ENCODE measurements at places on chromosomes 12 and 14.

GRCh38 chr14:96501740-96502620 is at the start of gene PAPOLA:
PAPOLA (plus strand) TSS chr14:96502382; CDS start chr14:96502593, 211 bp downstream.
- peak; percentile 93 for DNase-seq

DNA sequence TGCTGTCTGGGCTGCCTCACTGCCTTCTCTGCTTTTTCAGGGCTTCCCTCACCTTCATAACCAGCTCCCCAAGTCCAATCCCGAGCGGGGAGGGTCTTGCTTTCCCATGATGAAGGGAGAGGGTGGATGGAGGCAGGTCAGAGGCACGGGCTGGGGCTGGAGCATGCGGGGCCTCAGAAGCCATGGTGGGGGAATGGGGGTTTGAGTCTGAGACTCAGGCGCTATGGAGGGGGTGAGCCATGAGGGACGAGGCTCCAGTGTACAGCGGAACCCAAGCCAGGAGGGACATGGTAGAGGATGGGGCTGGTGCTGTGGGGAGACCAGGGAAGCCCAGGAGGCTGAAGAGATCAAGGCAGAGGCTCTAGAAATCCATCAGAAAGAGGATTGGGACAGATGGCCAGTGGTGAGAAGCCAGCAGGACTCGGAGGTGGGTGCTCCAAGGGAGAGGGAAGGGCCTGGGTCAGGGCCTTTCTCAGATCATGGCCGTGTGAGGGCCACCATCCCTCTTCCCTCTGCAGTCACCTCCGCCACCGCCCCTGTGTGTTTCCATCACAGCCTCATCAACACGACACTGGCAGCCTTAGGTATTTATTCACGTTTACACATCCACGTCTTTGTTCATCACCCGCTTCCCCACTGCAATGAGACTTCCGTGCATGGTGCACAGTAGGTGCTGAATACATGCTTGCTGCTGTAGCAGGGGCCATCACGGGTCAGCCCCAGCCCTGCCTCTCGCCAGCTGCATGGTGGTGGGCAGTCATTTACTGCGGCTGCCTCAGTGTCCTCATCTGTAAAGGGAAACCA is 144.7 kb downstream of the ADGRD1 start:
- DNase-seq, result peak; percentile 1

- DNase-seq, result no peak
Observed at GRCh38 chr14:59215322-59215721, 26.9 kb downstream of the DAAM1 start.

- DNase-seq, result no peak
Observed at GRCh38 chr12:25707056-25707455, 154.0 kb upstream of the LMNTD1 start.

GRCh38 chr14:80523518-80524117 is 312.3 kb upstream of the DIO2 start:
- DNase-seq, result no peak

GRCh38 chr12:71536279-71536938 is 96.8 kb downstream of the LGR5 start:
- DNase-seq, result no peak

DNA sequence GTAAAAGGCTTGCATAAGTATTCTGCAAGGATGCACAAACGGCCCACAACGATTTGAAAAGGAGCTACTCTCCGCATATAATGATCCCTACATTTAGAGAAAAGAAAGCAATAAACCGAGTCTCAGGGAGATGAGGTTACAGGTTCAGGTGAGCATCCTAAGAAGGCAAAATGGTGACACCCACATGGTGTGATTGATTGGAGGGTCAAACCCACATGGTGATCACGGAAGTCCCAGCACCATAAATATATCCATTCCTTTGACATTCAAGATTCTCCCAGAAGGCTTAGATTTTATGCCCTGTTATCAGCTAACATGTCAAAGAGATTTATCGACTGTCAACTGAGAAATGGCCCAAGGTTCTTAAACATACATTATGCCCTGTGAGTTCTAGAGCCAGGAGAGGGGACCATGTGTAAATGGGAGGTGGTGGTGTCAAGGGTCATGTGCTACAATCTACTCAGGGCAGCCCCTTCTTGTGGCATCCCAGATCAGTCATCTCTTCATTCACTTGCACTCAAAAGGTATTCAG is 282.2 kb downstream of the EMP1 start:
- no peak for DNase-seq

DNA sequence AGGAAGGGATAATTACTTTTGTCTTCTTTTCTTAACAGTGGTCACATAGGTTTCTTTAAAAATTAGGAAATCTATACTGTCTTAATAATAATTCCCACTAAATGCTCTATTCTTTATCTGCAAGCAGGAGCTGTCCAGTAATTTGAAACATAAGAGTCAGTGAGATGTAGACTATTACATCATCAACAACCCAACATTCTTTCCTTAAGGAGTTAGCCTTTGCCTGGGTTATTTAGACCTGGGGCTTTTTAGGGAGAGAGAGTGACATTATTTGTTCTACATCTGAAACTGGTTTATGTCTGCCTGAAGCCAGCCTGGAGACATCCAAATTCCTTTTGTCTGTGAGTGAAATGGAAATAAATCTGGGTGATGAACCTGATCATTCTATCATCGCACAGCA is 294.4 kb downstream of the TMTC2 start:
- no peak for DNase-seq

DNA sequence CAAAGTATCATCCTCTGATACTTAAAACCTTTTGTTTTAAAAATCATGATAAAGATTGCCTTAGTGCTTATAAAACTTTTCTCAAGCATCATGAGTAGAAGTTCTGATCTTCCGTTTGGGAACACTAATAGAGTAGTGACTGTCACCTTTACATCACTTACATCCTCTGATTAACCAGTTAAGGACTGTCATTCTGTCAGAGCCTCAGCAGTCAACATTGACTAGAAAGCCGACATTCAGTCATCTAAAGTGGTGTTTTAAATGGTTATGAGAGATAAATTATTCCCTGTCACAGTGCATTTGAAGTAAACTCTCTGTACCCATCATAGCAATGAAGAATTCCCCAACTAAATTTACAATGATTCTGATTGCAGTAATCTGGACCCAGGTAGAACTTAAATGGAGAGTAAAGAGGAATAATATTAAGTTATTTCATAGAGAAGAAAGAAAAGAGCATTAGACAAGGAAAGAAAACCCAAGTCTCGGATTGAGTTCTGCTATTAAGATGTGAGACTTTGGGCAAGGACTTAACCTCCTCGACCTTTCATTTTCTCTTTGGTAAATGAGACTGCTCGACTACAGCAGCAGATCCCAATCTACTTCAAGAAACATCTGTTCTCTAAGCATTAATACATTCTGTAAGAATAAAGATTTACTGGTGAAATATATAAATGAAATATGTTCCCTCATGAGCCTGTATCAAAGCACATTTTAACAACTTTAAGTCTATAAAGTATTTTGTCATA is 563.9 kb upstream of the LMO3 start:
- DNase-seq, result no peak

DNA sequence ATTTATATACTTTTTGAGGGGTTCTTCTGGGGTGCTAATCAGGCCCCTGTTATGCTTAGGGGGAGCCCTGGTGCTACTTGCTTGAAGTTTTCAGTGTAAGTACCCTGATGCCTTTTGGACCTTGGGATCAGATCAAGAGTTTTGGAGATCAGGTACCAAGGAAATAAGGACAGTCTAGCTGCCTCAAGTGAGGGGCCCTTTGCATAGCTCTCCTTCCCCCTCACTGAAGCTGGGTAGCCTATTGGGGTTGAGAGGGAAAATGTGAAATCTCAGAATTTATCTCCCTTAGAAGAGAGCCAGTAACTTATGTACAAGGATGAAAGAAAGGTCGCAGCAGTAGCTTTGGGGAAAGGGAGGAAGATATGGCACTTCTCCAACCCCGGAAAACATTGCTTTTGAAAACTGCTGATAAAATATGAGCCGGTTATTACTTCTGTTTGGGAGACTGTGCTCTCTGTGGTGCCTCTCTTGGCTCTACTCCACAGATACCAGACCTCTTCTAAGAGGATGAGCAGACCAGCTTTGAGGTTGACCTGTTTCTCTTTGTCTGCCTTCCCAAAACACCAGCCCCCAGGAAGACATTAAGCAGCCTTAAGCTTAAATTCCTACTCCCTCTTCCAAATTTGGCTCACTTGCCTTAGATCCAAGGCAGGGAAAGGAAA is 8.8 kb upstream of the AMHR2 start:
- DNase-seq, result no peak

GRCh38 chr14:73859145-73859544 is 7.5 kb downstream of the PTGR2 start:
- DNase-seq, result no peak

- no peak for DNase-seq
Observed at GRCh38 chr14:68807148-68807600, 14.3 kb upstream of the ZFP36L1 start.

- no peak for DNase-seq
Observed at GRCh38 chr12:10735428-10735827, 12.3 kb upstream of the YBX3 start.

DNA sequence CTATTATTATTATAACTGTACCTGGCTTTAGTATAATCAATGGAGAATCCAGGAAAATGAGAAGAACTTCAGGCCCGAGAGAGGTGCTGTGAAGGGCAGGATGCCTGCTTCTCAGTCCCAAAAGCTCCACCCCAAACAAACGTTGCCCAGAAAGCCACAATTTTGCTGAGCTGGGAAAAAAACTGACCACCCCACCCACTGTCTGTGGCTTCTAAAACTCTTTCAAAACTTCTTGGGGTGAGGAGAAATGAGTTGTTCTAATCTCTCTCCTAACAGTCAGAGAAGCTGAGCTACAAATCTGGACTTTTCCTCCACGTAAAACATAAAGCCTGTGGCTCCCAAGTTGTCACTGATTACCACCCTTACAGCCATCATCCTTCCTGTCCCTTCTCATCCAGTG is 13.4 kb downstream of the VDR start:
- DNase-seq, result no peak

DNA sequence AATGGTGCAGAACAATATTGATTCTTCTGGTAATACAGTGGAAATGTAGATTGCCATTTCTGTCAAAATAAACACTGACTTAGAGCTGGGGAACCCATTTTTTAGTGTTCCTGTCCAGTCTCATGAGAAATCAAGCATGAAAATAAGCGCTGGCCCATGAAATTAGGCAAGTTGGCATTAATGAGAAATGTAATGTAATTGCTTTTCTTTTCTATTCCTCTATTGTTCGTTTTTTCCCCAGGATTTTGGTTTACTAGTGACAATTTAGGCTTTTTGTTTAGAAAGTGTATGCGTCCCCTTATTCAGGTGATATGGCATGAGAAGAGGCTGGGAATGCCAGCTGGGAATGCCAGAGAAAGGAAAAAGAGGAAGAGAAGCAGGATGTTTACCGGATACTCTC is 64.4 kb upstream of the KICS2 start:
- DNase-seq, result no peak

DNA sequence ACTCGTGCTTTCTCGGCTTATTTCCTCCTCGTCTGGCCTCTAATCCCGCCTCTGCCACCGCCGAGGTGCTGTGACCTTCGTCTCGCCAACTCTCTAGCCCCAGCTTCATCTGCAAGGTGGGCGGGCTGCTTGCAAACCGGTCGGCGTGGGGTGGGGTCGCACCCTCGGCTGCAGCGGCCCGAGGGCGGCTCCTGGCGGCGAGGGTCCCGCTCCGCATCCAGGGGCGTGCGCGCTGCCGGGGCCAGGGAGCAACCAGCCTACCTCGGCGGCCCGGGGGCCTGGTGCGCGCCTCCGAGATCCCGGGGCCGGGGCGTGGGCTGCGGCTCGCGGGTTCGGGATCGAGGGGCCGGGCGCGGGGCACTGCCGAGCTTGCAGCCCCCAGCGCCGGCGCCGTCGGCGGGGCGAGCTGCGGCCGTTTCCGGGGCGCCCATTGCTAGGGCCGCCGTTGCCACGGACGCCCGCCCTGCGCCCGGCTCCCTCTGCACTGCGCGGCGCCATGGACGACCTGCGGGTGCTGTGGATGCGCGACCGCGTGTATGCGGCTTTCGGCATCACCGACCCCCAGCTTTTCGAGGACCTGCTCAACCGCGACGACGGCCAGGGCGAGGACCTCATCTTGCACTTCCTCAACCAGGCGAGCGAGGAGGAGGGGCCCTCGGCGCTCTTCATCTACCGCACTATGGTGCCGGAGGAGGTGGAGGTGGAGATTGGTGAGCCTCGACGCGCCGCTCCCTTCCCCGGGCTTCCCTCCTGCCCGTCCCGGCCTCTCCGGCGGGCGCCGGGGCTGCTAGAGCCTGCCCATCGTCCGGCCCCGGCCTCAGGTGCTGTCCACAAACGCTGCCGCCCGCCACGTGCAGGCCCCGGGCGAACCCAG is at the start of gene DNAH10:
Gene DNAH10, plus strand, starts transcription at position 461 of the 874 bp plus-strand sequence. Its CDS starts 36 bp downstream, at position 497.
- peak; percentile 84 for DNase-seq

GRCh38 chr12:49887536-49888401 is 15.9 kb downstream of the FAIM2 start:
- no peak for DNase-seq

GRCh38 chr14:20397511-20397910 is 15.8 kb downstream of the TEP1 start:
- DNase-seq, result no peak

DNA sequence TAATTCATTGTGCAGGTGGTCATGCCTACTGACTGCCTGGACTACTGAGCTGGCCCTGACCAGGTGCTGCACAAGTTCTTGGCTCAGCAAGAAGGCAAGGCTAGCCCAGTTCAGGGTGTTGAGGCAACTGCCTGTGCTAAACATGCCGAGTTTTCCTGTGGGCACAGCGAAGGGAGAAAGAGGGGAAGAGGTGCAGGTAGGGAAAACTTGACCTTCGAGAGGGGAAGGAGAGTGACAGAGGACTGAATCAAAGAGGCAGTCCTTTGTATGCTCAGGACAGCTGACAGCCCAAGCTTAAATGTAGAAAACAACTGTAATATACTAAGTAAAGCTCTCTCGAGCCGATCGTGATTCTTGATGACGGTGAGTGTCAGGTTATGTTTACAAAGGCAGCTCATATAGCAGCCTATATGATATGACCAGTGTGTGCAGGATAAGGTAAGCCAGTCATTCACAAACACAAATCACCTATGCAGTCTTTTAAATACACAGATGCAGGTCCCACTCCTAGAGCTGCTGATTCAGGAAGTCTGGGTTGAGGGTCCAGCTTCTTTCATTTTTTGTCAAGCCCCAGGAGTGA is 2.6 kb downstream of the IRAK3 start:
- DNase-seq, result no peak

GRCh38 chr12:95204141-95204866 is 13.0 kb downstream of the FGD6 start:
- DNase-seq, result peak; percentile 41

GRCh38 chr14:104749111-104749649 is 3.8 kb upstream of the SIVA1 start:
- DNase-seq, result no peak

- no peak for DNase-seq
Observed at GRCh38 chr12:88993651-88994050, 358.6 kb downstream of the DUSP6 start.

DNA sequence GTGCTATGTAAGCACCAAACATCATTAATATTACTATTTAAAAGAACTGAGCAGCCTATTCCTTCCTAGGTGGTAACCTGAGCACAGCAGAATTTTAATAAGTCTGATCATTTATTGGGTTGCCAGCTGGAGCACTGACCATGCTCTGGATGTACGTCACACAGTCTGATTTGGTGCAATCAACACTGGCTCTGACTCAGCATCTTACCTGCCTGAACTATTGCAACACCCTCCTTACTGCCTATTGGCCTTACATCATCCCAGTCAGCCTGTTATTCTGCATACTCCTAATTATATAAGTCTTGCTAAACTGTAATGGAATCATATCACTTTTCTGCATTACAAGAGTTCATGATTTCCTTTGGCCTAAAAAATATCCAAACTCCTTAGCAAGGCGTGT is 149.7 kb downstream of the PTPRO start:
- no peak for DNase-seq

Data from WTC11 (cell line).